ENCODE measurements at places on chromosomes 13 and 19.

GRCh38 chr13:44468874-44469273 lies 95.2 kb downstream of the SERP2 start:
- no peak for DNase-seq

DNA sequence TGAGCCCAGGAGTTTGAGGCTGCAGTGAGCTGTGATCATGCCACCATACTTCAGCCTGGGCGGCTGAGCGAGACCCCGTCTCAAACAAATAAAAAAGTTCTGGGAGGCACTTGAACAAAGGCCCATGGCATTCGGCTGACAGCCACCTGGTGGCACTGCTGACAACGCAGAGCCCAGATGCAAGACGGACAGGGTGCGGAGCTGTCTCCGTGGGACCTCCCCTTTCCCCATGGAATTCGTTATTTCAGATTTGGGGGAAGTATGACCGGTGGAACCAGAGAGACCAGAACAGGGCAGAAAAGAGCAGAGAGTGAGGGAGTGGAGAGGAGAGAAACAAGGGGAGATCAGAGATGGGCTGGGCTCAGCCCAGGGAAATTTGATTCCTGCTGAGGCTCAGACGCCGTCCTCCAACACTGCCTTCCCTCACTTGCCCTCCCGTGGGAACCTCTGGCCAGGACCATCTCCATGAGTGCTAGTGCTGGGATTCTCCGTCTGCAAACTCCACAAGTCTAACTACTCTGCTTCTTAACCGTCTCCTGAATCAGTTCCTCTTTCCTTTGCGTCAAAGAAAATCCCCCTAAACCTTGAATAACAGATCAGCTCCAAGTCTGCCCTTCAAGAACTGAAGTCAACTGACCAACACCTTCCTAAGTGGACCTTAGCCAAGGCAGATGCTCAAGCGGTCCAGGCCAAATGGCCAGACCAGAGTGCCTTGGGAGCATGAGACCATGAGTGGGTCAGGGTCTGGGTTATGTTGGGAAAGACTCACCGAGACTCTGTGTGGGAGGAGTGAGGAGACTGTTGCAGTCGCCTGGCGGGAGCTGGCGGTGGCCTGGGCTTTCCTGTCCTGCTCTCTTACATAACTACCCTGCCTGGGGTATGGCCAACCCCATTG lies 11.9 kb upstream of the ATF5 start:
- no peak for DNase-seq

GRCh38 chr19:44615863-44616247 lies 2.5 kb downstream of the IGSF23 start:
- DNase-seq = no peak

DNA sequence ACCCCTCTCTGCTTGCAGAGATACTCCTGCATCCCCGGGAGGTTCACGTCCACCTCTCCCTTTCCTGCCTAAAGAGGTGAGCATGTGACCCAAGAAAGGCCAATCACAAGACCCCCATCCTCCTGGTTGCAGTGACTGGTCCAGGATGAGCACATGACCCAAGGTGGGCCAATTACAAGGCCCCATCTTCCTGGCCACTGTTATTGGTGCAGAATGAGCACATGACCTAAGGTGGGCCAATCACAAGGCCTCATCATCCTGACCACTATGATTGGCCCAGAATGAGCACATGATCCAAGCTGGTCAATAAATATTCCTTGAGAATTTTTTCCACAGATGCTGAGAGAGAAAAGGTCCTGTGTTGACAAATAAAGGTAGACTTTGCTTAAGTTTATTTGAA lies 350.7 kb downstream of the EFNB2 start:
- no peak for DNase-seq

All from activated naive CD4-positive, alpha-beta T cell treated with anti-CD3 and anti-CD28 coated beads, Interleukin-2, amount 50 U/mL, for 16 hours (primary cell).